ENCODE measurements at places on chromosomes 2 and 18. TPM values are rescaled to one million over a fixed set of nuclear protein-coding genes. Genes with fewer than 3 reads are reported as not detected.
A peak's percentile ranks its signal among the peaks of the same experiment; 100 is the strongest.

DNA sequence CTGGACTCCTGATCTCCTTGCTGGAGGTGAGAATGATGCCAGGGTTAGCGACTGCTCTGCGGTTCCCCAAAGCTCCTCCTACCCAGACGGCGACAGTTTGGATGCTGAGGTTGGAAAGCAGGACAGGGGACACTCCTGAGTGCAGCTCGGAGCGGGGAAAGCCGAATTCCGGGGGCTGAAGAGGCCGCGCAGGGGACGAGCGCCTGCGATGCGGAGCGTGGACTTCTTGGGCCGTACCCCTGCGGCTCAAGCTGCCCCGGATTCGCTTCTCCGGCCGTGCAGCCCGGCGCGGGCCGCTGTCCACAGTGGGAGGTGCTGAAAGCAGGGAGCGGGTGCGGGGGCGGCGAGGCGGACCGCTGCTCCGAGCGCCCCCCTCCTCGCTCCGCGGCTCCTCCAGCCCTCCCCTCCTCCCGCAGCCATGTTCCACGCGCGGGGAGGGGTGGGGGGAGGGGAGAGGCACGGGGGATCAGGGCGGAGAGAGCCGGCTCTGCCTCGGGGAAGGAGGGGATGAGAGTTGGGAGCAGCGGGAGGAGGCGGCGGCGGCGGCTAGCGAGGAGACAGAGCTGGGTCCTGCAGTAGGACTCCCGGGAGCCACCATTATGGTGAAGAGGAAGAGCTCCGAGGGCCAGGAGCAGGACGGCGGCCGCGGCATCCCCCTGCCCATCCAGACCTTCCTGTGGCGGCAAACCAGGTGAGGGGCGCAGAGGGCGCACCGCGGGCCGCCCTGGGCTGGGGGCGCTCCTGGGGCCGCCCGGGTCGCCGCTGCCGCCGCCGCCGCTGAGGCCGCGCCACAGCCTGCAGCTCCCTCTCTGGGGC lies at the start of gene UNC80:
TSS of gene UNC80 (plus strand) at position 359 of the 816 bp plus-strand sequence. CDS start at position 600, 241 bp downstream.
- peaks cover 32% of the 10 kb centered on the region for H3K27me3 ChIP-seq
- no peak within 1 kb of the TSS for H3K4me3 ChIP-seq
- DNase-seq, result peak; percentile 41

GRCh38 chr2:183284606-183285005 lies 160.4 kb downstream of the NUP35 start:
- H3K4me3 ChIP-seq, result no peak overlapping the region
- H3K36me3 ChIP-seq, result no peaks in the 10 kb centered on the region
- H3K4me1 ChIP-seq, result no peaks in the 10 kb centered on the region
- no peaks in the 10 kb centered on the region for H3K27me3 ChIP-seq
- no peak for DNase-seq
- no peak overlapping the region for H3K27ac ChIP-seq

DNA sequence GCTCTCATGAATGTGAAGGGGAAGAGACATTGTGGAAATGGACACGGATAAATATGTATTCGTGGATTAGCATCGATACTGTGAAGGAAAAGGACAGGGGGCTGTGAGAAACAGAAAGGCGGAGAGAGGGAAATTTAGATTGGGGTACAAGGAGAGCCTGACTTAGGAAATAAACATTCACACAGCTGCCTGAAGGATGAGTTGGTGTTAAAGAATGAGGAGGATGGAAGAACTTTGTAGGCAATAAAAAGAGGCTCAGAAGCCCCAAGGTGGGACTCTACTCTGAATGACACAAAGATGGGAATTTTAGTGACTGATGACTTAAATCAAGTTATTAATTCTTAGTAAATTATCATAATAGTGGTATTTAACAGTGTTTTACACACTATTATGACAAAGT lies 10.1 kb downstream of the MYO1B start:
- no peak overlapping the region for H3K4me3 ChIP-seq
- H3K36me3 ChIP-seq, result peaks cover 1% of the 10 kb centered on the region
- H3K27ac ChIP-seq, result no peak overlapping the region
- H3K27me3 ChIP-seq, result no peaks in the 10 kb centered on the region

DNA sequence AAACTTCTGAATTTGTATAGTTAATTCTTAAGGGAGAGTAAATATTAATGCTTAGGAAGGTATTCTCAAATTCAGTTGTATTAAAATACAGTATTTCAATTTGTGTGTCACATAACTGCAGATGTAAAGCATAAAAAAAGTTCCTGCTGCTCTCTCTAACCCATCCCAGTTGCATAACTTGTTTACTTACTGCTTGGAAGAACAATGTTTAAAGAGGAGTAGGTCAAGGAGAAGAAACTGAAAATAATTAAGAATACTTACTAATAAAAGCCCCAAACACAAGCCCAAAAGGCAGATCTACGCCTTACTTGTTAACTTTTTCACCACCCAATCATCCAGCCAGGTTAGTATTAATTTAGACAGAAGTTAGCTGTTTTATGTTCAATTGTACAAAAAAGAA lies 81.2 kb downstream of the ORC4 start:
- H3K27ac ChIP-seq, result no peak overlapping the region
- DNase-seq, result no peak
- peaks cover 7% of the 10 kb centered on the region for H3K36me3 ChIP-seq
- peaks cover 1% of the 10 kb centered on the region for H3K4me1 ChIP-seq
- H3K4me3 ChIP-seq, result no peak overlapping the region

Gene STK39
- total RNA-seq, result 27.1 TPM

- H3K4me3 ChIP-seq, result peak within 1 kb of the TSS; percentile 85
- H3K27ac ChIP-seq, result peak within 1 kb of the TSS; percentile 94
- DNase-seq, result peak; percentile 80
- peaks cover 45% of the 10 kb centered on the region for H3K4me1 ChIP-seq
- peaks cover 12% of the 10 kb centered on the region for H3K27me3 ChIP-seq
- H3K36me3 ChIP-seq, result peaks cover 9% of the 10 kb centered on the region
Measured at GRCh38 chr2:241858206-241859016, at the start of gene PDCD1. Gene PDCD1, minus strand, starts transcription at chr2:241858894. Its CDS starts 56 bp downstream, at chr2:241858838.

DNA sequence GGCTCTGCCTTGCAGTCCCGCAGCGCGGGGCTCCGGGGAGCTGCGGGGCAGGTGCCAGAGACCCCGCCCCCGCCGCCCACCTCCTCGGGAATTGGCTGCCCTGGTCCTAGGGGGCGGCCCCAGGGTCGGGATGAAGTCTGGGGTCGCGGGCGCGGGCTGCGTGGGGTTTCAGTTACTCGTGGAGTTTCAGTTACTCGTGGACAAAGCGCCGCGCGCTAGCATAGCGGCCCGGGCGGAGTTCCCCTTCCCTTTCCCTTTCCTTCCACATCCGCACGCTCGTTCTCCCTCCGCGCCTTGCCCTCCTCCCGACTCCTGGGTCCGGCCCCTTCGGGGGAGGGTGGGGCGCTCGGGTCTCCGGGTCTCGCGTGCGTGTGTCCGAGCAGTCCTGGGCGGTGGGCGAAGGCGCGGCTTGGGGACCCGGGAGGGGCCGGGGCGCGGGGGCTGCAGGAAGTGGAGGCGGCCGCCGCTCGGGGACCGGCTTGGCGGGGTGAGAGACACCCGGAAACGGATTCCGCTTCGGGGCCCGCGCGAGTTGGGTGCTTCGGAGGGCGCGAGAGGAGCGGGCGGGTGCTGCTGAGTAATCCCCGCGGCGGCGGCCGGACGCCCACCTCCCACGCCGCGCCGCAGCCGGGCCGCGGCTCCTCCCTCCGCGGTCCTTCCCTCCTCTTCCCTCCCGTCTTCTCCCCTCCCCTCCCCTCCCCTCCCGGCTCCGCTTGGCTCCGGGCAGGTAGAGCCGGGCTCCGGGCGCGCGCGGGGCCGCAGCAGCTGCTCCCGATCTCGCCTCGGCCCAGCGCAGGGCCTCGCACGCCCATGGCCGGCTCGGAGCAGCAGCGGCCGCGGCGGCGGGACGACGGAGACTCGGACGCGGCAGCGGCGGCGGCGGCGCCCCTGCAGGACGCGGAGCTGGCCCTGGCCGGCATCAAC lies at the start of gene TTC39C:
TSS of gene TTC39C (plus strand) at position 693 of the 924 bp plus-strand sequence. CDS start at position 811, 118 bp downstream.
- peak within 1 kb of the TSS; percentile 93 for H3K27ac ChIP-seq
- H3K27me3 ChIP-seq, result no peaks in the 10 kb centered on the region
- peaks cover 24% of the 10 kb centered on the region for H3K36me3 ChIP-seq
- peak within 1 kb of the TSS; percentile 94 for H3K4me3 ChIP-seq
- H3K4me1 ChIP-seq, result peaks cover 69% of the 10 kb centered on the region

- H3K27ac ChIP-seq, result no peak overlapping the region
- H3K4me1 ChIP-seq, result no peaks in the 10 kb centered on the region
- no peak for DNase-seq
Measured at GRCh38 chr2:85662899-85663593, 5.0 kb downstream of the SFTPB start.

GRCh38 chr2:205952282-205952681 lies 133.7 kb downstream of the INO80D start:
- H3K36me3 ChIP-seq, result no peaks in the 10 kb centered on the region
- no peak overlapping the region for H3K27ac ChIP-seq
- H3K27me3 ChIP-seq, result peaks cover 7% of the 10 kb centered on the region
- DNase-seq, result no peak

DNA sequence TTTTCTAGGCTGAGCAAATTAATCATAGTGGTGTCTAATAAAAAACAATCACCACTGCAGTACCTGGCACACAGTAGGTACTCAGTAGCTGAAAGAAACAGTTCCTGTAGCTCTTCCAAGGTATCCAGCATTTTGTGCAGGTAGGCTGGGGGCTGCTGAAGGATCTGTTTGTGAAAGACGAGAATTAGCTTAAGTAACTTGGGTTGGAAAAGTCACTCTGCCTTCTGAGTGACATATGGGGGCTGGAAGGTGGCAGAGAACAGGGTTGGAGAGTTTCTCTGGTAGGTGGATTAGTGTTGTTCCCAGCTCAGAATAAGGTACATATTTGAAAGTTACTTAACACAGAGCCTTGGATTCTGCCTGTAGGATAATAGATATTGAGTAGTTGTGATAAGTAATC lies 72.8 kb downstream of the FMNL2 start:
- H3K27me3 ChIP-seq, result peaks cover 26% of the 10 kb centered on the region
- H3K4me3 ChIP-seq, result no peak overlapping the region
- H3K4me1 ChIP-seq, result no peaks in the 10 kb centered on the region
- no peak for DNase-seq
- no peak overlapping the region for H3K27ac ChIP-seq

GRCh38 chr18:11283479-11284161 lies 134.3 kb upstream of the PIEZO2 start:
- no peak for DNase-seq
- no peak overlapping the region for H3K27ac ChIP-seq
- no peak overlapping the region for H3K4me3 ChIP-seq
- H3K36me3 ChIP-seq, result no peaks in the 10 kb centered on the region

GRCh38 chr2:96867756-96868554 lies 1.9 kb downstream of the SEMA4C start:
- peak overlapping the region; percentile 77 for H3K27ac ChIP-seq
- DNase-seq, result no peak
- peaks cover 7% of the 10 kb centered on the region for H3K36me3 ChIP-seq
- H3K4me1 ChIP-seq, result peaks cover 26% of the 10 kb centered on the region
- H3K27me3 ChIP-seq, result peaks cover 10% of the 10 kb centered on the region

GRCh38 chr2:68463287-68463877 lies 3.7 kb downstream of the FBXO48 start:
- no peak overlapping the region for H3K27ac ChIP-seq
- H3K4me3 ChIP-seq, result no peak overlapping the region
- H3K27me3 ChIP-seq, result no peaks in the 10 kb centered on the region
- no peak for DNase-seq
- H3K36me3 ChIP-seq, result no peaks in the 10 kb centered on the region
- peaks cover 26% of the 10 kb centered on the region for H3K4me1 ChIP-seq

- no peak overlapping the region for H3K27ac ChIP-seq
- no peaks in the 10 kb centered on the region for H3K27me3 ChIP-seq
- no peaks in the 10 kb centered on the region for H3K4me1 ChIP-seq
- no peak overlapping the region for H3K4me3 ChIP-seq
- H3K36me3 ChIP-seq, result no peaks in the 10 kb centered on the region
Measured at GRCh38 chr2:179787601-179788000, 73.8 kb downstream of the ZNF385B start.

- no peak for DNase-seq
- no peak overlapping the region for H3K27ac ChIP-seq
- no peaks in the 10 kb centered on the region for H3K36me3 ChIP-seq
- no peaks in the 10 kb centered on the region for H3K27me3 ChIP-seq
Measured at GRCh38 chr2:60415814-60416213, 137.6 kb downstream of the BCL11A start.

- no peak overlapping the region for H3K4me3 ChIP-seq
- H3K27ac ChIP-seq, result no peak overlapping the region
- no peaks in the 10 kb centered on the region for H3K4me1 ChIP-seq
Measured at GRCh38 chr2:137797641-137798040, 166.6 kb upstream of the HNMT start.

DNA sequence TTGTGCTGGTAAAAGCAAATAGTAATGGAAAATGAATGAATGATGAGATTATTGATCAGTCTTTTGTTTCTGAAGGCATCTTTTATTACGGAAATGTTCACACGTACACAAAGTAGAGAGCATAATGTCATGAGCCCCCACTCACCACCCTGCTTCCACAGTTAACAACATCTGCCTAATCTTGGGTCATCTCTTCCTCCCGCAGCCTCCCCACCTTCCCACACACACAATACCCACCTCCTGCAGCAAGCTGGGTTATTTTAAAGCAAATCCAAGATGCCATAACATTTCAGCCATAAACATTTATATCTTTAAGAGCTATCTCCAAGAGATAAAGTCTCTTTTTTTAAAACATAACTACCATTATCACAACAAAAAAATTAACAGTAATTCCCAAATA lies 36.3 kb downstream of the CYP27C1 start:
- H3K4me3 ChIP-seq, result no peak overlapping the region
- peaks cover 5% of the 10 kb centered on the region for H3K4me1 ChIP-seq
- H3K27ac ChIP-seq, result no peak overlapping the region
- H3K27me3 ChIP-seq, result peaks cover 23% of the 10 kb centered on the region

Gene DNAJC5G
- total RNA-seq, result not detected

- H3K4me3 ChIP-seq, result no peak overlapping the region
- peaks cover 3% of the 10 kb centered on the region for H3K27me3 ChIP-seq
- peaks cover 28% of the 10 kb centered on the region for H3K4me1 ChIP-seq
- DNase-seq, result no peak
- H3K36me3 ChIP-seq, result no peaks in the 10 kb centered on the region
- H3K27ac ChIP-seq, result no peak overlapping the region
Measured at GRCh38 chr2:191631754-191632153, 46.2 kb upstream of the NABP1 start.

DNA sequence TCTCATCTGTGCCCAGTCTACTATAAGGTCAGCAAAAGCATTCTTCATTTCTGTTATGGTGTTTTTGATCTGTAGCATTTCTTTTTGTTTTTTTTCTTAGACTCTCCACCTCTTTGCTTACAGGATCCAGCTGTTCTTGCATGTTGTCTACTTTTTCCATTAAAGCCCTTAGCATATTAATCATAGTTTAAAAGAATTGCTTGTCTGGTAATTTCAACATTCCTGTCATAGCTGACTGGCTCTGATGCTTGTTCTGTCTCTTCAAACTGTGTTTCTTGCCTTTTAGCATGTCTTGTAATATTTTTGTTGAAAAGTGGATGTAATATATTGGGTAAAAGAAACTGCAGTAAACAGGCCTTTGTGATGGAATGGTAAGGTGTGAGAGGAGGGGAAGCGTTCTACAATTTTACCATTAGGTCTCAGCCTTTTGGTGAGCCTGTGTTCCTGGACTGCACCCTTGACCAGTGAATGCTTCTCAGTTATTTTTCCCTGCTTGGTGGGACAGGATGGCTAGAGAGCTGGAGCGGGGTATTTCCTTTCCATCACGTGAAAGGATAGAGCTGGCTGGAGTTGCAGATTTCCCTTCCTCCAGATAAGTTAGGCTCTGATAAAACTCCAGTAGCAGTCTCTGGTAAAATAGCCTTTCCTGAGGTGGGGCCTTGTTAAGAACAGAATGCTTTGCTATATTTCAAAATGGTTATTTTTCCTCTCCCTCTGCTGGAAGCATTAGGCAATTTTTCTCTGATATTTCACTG lies 65.4 kb downstream of the PLA2R1 start:
- DNase-seq, result no peak
- peaks cover 20% of the 10 kb centered on the region for H3K27me3 ChIP-seq
- no peak overlapping the region for H3K4me3 ChIP-seq

- no peaks in the 10 kb centered on the region for H3K27me3 ChIP-seq
- H3K4me1 ChIP-seq, result peaks cover 13% of the 10 kb centered on the region
- no peak for DNase-seq
- H3K4me3 ChIP-seq, result no peak overlapping the region
Measured at GRCh38 chr2:195592105-195592504, 64.9 kb upstream of the SLC39A10 start.

Data from activated naive CD8-positive, alpha-beta T cell treated with anti-CD3 and anti-CD28 coated beads for 36 hours (primary cell).